ENCODE measurements at places on chromosomes 5 and 9. TPM values are rescaled to one million over a fixed set of nuclear protein-coding genes. Genes with fewer than 3 reads are reported as not detected.

DNA sequence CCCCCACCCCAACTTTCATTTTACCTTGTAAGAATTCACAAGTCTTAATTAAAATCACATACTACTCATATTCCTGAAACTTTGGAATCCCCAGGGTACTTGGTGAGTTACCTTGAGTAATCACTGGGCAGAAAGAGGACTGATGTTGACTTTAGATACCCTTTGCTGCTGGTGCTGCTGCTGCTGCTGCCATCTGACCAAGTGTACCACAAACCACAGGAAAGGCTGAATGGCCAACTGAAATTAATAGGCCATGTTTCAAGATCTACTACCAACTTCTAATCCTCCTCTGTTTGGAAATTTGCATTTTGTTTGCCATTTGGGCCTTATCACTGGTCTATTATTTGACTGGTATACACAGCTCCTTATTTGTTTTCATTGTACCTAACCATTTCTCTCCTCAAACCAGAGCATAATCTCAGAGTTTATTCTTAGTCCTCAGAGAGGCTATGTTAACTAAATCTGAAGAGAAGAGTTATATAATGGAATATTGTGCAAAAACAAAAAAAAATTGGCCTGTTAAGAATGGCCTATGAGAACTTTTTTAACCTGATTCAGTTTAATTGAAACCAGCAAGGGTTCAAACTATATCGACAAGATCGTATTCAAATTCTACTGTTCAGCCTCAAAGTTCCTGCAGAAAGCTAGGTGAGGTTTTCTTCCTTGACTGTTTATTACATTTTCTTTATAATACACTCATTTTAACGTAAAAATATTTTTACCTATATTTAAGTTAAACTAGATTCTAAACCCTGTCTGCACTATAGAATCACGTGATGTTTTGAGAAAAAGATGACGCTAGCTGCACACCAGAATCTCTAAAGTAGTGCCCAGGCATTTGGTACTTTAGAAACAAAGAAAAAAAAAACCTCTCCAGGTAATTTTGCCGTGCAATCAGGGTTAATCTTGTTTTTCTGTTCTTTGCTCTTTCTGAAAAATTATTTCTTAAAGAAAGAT, 13.1 kb downstream of the SELENOP start:
- no peak overlapping the region for H3K4me3 ChIP-seq
- no peaks in the 10 kb centered on the region for H3K27me3 ChIP-seq
- no peaks in the 10 kb centered on the region for H3K4me1 ChIP-seq
- no peak for DNase-seq
- H3K27ac ChIP-seq: no peak overlapping the region

DNA sequence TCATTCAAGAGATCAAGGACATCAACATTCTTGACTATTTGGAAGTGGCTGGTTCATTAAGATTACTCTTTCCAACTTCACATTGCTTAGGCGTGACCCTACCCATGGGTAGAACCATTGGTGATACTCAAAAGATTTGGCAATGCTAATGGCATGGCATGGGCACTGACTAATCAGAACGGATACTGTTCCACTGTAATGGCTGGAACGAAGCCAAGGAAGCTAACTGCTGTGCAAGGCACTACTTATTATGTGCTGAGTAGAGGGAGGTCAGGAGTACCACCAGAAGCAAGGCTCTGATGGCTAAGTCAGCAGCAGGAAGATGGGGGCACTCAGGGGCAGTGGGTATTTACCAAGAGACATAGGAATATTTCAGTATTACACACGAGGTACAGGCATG, 31.9 kb downstream of the GNA14 start:
- no peaks in the 10 kb centered on the region for H3K4me1 ChIP-seq
- H3K27me3 ChIP-seq: no peaks in the 10 kb centered on the region
- DNase-seq: no peak
- no peaks in the 10 kb centered on the region for H3K36me3 ChIP-seq

GRCh38 chr9:81245254-81245956, 443.9 kb downstream of the TLE1 start:
- DNase-seq: no peak
- H3K27me3 ChIP-seq: no peaks in the 10 kb centered on the region
- H3K4me1 ChIP-seq: no peaks in the 10 kb centered on the region
- H3K4me3 ChIP-seq: no peak overlapping the region
- H3K27ac ChIP-seq: no peak overlapping the region
- H3K36me3 ChIP-seq: no peaks in the 10 kb centered on the region

DNA sequence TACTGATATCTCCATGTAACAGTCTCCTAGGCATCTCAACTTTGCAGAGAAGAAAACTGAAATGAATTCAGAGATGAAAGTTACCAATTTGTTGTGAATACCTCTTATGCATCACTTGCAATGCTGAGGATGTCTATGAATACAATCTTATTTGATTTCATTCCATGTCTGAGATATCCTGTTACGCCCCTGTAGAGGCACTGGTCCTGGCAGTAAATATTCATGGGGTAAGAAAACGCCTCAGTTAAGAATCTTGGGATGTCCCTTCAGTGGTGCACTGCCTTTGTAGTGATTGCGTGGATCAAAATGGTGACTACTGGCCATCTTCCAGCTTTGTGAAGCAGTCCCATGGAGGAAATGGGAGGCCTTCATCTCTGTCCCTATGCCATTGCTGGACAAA, 229.1 kb upstream of the C9orf72 start:
- H3K4me1 ChIP-seq: no peaks in the 10 kb centered on the region
- no peak overlapping the region for H3K27ac ChIP-seq
- DNase-seq: no peak
- H3K4me3 ChIP-seq: no peak overlapping the region

DNA sequence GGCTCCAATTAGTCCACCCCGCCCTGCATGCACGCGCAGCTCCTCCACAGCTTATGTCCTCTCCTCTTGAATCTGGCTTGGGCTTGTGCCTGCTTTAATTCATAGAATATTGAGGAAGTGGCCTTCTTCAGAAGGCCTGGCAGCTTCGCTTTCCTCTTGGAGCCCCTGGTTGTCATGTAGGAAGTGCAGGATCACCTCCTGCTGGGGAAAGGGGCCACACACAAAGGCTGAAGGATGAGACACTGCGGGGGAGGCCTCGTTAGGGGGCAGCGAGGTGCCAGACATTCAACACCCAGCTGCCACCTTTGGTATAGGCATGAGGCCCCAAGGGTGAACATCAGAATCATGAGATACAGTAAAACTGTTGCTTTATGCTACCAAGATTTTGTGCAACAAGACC, 2.7 kb upstream of the CNOT6 start:
- DNase-seq: no peak
- no peak overlapping the region for H3K4me3 ChIP-seq
- H3K36me3 ChIP-seq: no peaks in the 10 kb centered on the region
- no peaks in the 10 kb centered on the region for H3K27me3 ChIP-seq
- no peak overlapping the region for H3K27ac ChIP-seq

GRCh38 chr5:168585119-168585856, 6.1 kb upstream of the PANK3 start:
- no peaks in the 10 kb centered on the region for H3K27me3 ChIP-seq
- H3K4me3 ChIP-seq: no peak overlapping the region
- H3K27ac ChIP-seq: no peak overlapping the region
- DNase-seq: no peak
- H3K4me1 ChIP-seq: peaks cover under 1% of the 10 kb centered on the region

- no peaks in the 10 kb centered on the region for H3K36me3 ChIP-seq
- no peak for DNase-seq
- H3K4me1 ChIP-seq: no peaks in the 10 kb centered on the region
- H3K27me3 ChIP-seq: peaks cover 2% of the 10 kb centered on the region
- H3K4me3 ChIP-seq: no peak overlapping the region
- no peak overlapping the region for H3K27ac ChIP-seq
Measured at GRCh38 chr9:99563364-99563763, 258.3 kb upstream of the NR4A3 start.

- no peak for DNase-seq
- H3K4me3 ChIP-seq: no peak overlapping the region
- no peaks in the 10 kb centered on the region for H3K4me1 ChIP-seq
- H3K36me3 ChIP-seq: no peaks in the 10 kb centered on the region
Measured at GRCh38 chr9:83474631-83475030, 63.6 kb downstream of the FRMD3 start.

The CCDC187 gene
- total RNA-seq: not detected

The ATP10B gene
- total RNA-seq: not detected
